ENCODE measurements at places on chromosomes 3 and 15.

DNA sequence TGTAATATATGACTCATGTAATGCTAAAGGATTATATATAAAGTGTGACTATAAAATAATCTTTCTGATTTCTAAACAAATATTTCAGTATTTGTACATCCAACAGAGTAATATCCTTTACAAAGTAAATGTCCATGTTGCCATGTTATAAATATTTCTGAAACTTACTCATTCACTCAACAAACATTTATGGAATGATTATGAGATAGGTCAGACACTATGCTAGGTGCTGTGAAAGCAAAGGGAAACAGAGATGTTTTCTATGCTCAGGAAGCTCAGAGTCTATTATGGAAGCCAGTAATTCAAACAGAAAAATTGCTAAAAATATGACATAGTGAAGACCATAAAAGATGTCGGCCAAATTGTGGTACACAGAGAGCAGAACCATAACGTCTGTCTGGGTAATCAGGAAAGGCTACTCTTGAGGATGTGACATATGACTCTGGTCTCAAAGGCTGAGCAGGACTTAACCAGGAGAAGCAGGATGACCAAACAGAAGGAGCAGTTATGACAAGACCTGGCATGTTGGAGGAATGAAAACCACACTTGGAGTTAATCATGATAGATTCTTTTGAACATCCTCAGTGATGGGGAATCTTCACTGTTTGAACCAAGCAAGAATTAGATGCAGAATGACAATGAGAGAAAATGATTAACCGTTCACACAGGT is 39.0 kb upstream of the MYO5C start:
- DNase-seq, result no peak

- no peak for DNase-seq
Observed at GRCh38 chr3:32202496-32202895, 36.0 kb upstream of the CMTM8 start.

DNA sequence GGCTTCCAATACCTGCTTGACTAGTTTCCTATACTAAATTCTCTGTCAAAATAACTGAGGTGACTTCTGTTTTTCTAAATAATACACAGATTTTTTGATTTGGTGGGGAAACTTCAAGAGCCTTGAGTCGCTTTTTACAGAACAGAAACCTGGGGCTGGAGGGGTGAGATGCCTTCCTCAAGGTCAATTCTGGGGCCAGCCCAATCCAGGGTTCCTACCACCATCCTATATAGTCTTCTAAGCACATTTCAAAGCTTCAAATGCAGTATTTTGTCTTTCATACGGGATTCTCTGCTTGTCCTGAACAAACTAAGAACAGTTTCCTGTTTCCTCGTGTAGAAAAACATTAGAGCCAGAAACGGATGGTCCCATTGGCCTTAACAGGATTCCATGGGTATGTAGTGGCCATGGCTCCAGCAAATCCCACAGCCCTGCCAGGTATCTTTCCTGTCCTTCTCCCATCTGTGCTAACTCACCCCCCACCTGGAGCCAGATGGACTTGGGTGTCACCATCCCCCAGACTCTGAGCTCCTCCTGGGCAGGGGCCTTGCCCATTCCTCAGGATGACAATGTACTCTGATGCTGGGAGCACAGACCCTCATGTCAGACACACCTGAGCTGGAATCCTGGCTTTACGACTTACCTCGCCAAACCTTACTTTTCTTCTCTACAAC is 146.9 kb downstream of the KLF13 start:
- peak; percentile 22 for DNase-seq

- no peak for DNase-seq
Observed at GRCh38 chr3:36155515-36155914, 224.8 kb upstream of the STAC start.

- DNase-seq, result no peak
Observed at GRCh38 chr3:31025541-31025940, 131.1 kb upstream of the GADL1 start.

GRCh38 chr15:98069256-98069655 is 108.8 kb downstream of the ARRDC4 start:
- DNase-seq, result no peak

DNA sequence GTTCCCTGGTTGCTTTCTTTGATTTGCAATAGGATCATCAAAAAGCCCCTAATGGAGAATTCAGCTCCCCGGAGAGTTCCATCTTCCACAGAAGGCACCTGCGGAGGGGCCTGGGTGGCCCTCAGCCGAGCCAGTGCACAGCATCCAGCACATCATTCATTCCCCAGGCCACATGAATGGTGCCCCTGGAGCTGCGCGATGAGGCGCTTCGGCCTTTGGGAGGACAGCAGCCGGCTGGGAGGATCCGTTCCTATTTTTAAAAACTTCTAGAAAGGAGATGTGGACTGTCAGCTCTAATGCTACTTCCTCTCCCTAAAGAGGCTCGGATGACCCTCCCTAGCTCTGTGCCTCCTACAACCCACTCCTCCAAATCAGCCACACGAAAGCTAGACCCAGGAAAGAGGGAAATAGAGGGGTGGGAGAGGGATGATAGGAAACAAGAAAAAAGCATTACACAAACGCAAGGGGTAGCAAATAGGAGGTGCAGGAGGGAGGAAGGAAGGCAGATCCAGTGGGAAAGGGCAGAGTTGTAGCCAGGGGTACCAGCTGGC is 20.3 kb downstream of the EHD4 start:
- no peak for DNase-seq

DNA sequence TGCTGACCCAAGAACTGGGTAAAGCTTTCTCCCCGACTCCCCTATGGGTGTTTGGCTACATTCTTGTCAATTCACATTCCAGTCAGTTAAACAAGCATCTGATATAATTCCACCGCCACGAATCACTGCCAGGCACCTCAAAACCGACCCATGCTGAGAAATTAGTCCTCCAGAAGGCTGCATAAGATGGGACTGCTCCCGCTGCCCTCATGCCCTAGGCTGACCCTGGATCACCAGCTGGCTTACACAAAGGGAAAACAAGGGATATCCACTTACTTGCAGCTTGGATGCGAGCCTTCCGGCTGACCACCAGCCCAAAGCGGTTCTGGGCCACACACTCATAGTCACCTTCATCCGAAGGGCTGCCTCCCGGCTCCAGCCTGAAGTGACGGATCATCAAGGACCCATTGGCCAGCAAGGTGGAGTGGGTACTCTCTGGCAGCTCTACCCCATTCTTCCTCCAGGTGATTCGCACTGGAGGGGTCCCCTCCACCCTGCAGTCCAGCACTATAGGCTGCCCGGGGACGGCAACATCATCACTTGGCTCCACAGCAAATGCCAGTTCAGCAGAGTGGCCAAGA is 2.9 kb downstream of the IGDCC3 start:
- no peak for DNase-seq

DNA sequence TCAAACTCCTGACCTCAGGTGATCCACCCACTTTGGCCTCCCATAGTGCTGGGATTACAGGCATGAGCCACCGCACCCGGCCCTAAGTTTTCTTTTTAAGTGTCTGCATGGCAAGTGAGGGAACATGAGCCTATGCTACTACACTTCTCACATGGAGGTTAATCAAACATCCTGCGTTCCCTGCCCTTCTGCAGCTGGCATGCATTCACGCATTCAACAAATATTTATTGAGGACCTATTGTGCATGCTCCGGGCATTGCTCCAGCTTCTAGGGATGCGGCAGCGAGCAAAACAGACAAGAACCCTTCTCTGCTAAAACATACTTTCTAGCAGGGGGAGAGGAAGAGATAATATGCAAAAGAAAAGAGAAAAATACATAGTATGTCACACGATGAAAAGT is 42.6 kb upstream of the ACKR4 start:
- no peak for DNase-seq

- DNase-seq, result peak; percentile 98
Observed at GRCh38 chr15:52191207-52191606, at the start of gene GNB5. GNB5 (minus strand) TSS chr15:52191392; CDS start chr15:52184676, 6,716 bp downstream.
